Suppressor macrophage treated with lipopolysaccharide for 4 hours (primary cell): ENCODE measurements at places on chromosomes 4 and X.

DNA sequence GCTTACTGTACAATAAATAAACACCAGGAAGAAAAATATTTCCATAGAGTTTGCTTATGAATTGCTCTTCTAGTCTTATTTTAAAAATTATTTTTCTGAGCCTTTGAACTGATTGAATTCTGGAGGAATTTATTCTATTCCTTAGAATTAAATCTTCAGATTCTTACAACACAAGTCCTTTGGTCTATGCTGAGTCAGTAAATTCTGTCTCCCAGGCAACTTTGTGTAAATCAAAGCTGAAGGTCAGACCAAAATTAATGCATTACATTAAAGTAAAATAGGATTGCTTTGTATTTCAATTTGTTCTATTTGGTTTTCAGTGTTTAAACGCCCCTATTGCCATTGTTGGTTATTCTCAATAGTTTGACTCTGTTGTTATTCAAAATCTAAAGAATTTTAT lies 26.8 kb upstream of the STPG2 start:
- DNase-seq = no peak

- no peak for DNase-seq
These were observed 51.2 kb upstream of the MTNR1A start for GRCh38 chr4:186606591-186606992.

- DNase-seq = peak; percentile 47
These were observed 14.3 kb downstream of the JCHAIN start for GRCh38 chr4:70651864-70652506.

DNA sequence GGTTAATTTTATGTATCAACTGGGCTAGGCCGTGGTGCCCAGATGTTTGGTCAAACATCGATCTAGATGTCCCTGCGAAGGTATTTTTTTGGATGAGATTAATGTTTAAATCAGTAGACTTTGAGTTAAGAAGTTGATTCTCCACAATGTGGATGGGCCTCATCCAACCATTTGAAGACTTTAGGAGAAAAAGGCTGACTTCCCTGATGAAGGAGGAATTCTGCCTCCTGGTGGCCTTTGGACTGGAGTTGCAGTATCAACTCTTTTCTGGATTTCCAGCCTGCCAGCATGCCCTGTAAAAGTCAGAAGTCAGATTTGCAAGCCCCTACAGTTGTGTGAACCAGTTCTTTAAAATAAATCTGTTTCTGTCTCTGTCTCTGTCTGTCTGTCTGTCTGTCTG lies 91.4 kb downstream of the STK32B start:
- peak; percentile 52 for DNase-seq

GRCh38 chr4:141636771-141637460 lies 533 bp downstream of the IL15 start:
- DNase-seq = no peak

DNA sequence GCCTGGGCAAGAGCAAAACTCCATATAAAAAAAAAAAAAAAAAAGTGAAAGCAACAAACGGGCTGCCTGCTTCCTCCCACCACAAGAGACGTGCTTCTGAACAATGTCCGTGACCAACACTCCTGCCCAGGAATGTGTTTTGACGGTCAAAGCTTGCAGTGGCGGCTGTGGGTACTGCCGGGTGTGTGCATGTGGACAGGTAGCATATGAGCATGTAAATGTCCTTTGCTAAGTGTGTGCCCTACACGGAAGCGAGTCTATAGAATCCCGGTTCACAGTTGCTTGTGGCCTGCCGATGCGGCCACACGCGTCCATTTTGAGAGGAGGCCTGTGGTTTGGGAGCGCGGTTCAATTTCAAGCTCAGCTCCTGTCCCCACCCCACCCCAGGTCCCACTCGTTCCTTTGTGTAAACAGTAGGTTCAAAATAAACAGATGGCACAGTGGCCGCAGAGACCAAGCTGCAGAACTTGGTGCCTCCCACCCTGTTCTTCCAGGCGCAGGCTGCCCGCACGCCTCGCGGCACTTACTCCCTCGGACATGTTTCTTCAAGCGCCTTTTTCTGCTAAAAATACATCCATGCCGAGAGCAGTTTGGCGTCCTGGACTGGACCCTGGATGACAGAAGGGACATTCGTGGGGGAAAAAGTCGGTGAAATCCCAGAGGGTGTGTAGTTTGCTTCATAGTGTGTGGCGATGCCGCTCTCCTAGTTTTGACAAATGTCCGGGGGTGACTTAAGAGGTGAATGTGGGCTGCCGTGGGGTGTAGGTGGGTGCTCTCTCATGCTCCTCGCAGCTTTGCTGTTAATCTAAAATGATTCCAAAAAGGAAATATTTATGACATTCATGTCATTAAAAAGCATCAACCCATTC lies 11.5 kb upstream of the NKX1-1 start:
- no peak for DNase-seq

GRCh38 chr4:160819791-160820190 lies 1344.0 kb downstream of the FSTL5 start:
- no peak for DNase-seq

- no peak for DNase-seq
These were observed 2.9 kb upstream of the FAT1 start for GRCh38 chr4:186726426-186727168.

DNA sequence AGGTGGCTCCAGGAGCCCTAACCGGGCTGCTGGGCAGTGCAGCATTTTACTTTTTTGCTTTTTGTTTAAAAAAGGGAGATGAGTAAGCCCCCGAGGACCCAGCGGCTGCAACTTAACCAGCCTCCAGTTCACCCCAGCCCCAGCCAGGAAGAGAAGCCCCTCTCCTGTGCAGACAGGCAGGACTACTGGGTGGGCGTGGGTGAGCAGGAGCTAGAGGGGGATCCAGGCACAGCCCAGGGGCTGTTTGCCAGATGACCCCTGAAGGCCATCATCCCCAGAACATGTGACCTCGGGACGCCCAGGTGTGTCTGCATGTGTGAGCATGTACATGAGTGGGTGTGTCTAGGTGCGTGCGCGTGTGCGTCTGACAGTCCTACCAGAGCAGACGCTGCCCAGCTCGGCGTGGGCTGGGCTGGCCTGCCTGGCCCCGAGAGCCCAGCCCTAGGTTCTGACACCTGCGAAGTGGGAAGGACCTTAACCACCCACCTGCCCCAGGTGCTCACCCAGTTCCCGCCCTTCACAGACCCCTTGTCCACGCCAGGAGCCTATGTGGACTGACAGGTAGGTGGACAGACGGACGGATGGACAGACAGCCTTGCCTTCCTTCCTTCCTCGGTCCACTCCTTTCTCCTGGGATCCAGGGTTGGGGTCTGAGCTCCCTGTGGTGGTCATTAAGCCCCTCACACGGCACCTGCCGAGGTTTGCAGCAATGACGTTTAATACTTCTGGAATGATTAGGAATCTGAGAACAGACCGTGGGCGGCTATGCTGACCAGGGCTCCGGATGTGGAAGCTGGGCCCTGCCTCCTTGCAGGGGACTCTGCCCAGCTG lies 7.8 kb upstream of the HAUS3 start:
- no peak for DNase-seq

GRCh38 chr4:134201216-134202161 lies at the start of gene PABPC4L:
Gene PABPC4L, minus strand, starts transcription at chr4:134201789. Its CDS starts 770 bp downstream, at chr4:134201019.
- no peak for DNase-seq

- DNase-seq = no peak
These were observed 112.6 kb upstream of the FAM9A start for GRCh38 chrX:8913655-8914409.

DNA sequence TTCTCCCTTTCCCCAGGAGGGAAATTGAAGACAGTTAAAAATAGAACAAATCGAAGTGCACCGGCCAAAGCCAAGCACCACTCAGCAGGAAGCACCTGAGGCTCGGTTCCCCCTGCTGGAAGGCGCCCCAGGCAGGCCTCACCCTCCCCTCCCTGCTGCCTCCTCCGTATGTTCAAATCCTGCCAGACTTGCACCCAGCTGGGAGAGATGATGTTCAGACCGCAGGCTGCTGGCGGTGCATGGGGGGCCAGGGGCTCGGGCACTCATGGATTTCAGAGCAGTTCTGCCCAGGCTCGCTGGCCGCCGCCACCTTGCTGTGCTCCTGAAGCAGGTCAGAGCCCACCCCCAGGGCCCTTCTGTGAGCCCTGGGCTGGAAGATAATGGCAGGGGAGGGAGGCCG lies 91.4 kb downstream of the DCTD start:
- no peak for DNase-seq

DNA sequence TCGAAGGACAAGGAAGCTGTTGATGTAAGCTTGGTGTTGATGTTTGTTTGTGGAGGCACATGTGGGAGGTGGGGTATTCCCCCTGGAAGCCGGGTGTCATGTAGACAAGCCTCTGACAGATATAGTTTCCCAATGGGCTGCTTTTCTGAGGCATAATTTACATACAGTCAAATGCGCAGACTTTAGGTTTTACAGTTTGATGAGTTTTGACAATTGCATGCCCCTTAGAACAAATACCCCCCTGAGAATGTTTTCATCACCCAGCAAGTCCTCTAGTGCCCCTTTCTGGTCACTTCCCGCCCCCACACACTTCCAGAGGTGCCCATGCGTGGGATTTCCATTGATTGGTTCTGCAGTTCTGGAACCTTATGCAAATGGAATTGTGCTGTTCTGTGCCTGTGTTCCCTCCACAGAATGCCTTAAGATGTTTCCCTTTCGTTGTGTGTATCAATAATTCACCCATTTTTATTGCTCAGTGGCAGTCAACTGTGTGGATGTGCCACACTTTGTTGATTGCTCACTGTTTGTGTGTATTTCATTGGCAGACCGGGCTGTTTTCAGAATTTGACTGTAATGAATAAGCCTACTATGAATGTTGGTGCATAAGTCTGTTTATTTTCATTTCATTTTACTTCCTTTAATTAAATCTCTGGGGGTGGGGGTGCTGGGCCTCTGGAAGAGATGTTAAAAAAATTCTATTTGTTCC lies 8.5 kb downstream of the EVC start:
- DNase-seq = peak; percentile 11

DNA sequence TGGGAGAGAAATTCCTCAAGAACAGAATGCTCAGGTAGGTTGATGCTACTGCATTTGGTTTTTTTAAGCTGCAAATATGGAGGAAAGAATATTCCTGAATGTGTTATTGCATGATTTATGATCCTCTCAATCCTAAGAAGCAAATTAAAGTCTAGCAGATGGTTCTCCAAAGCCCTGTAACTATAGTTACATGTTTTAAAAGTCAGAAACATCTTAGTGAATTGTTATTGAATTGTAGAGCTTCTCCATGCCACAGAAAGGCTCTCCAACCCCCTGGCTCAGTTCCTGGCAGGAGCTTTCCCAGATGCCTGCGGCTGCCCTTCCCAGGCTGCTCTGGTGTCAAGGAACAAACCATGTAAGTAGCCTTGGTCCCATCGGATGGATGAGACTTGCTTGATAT lies 227.8 kb upstream of the GATB start:
- DNase-seq = no peak

DNA sequence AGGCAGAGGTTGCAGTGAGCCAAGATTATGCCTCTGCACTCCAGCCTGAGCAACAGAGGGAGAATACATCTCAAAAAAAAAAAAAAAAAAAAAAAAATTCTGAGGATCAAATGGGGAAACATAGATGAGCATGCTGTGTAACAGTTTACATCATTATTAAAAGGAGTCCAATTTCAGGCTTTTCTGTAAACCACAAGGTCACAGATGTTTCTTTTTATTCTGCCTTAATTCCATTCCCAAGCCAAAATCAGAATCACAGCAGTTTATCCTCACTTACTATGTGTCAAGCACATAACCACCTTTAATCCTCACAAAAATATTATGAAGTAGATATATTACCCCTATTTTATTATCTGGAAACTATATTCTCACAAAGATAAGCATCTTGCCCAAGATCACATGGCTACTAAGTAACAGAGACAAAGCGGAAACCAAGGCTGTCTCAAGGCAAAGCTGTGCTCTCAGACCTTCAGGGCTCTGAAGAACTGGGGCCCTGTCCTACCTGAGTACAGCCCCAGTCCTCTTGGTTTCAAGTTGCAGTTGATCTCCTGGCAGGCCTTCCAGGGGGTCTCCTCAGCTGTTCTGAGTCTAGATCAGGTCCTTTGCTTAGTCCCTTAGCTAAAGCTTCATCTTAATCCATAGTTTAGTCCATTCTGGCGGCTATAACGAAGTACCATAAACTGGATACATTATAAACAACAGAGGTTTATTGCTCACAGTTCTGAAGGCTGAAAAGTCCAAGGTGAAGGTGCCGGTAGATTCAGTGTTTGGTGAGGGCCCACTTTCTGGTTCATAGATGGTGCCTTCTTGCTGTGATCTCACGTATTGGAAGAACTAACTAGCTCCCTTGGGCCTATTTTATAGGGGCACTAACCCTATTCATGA lies 141.3 kb downstream of the PALLD start:
- no peak for DNase-seq

- no peak for DNase-seq
These were observed 9.9 kb downstream of the PRDM8 start for GRCh38 chr4:80207172-80207583.

- DNase-seq = peak; percentile 40
These were observed 74.4 kb downstream of the PDLIM5 start for GRCh38 chr4:94525993-94526728.

GRCh38 chrX:136752796-136753195 lies 27.9 kb downstream of the ARHGEF6 start:
- DNase-seq = peak; percentile 56

GRCh38 chr4:184972991-184973390 lies 45.3 kb upstream of the HELT start:
- peak; percentile 40 for DNase-seq

- DNase-seq = no peak
These were observed 41.3 kb downstream of the HTT start for GRCh38 chr4:3115637-3116270.

- no peak for DNase-seq
These were observed 137.8 kb downstream of the SCFD2 start for GRCh38 chr4:53228036-53228435.

DNA sequence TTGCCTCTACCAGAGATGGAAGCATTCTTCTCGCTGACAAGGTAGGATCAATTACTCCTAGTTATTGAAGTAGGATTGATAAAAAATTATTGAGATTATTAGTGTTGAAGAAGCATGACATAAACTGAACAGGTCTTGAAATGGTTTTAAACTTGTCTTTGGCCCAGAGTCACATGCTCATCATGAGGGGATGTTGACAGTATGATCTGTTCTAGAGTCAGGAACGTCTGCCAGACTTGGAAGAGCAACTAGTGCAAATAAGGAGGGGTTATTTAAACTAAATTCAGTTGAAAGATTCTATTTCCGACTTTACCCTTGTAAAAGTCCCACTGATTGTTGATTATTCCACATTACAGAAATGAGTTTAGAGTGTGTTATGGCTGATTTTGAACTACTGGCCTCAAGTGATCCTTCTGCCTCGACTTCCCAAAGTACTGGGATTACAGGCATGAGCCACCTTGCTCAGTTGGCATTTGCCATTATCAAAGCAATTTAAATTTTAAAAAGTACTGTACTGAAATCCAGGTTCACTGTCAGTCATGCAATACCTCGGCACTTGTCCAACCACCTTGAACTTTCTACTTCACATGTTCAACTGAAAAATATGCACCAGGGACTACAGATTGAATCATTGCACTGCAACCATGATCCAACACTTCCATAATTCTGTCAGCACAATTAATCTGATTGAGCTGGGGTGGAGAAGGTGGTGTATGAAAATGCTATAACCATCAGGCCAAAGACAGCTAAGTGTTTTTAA lies 19.7 kb downstream of the FABP2 start:
- no peak for DNase-seq
